ENCODE measurements at places on chromosomes 6 and 20.
A peak's percentile ranks its signal among the peaks of the same experiment; 100 is the strongest.

DNA sequence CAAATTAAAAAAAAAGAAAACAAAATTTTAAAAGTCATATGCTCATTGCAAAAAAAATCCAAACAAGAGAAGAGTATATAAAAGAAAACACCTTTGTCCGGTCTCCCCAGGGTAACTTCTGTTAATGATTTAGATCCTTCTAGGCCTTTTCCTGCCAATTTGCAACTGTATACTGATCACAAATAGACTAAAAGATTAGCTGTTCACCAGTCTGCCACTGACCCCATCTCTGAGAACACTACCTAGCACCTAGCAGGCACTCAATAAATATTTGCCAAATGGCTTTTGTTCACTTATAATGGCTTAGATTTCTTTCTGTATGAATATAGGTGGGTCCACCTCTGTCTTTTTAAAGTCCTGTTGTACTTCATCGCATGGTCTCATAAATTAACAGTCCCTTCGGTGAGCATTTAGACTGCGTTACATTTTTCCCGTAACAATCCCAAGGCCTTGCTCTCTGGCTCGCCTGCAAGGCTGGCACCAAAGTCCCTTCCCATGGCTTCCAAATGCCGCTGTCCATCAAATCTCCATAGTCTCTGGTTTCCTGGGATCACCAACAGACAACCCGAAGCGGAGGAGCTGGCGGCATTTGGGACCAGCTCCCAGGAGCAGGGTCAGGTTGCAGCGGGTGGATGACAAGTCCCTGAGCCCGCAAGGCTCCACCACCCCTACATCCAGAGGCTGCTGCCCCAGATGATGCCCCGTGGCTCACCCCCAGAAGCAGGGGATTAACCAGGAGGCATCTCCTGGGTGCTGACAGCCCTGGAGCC lies 11.8 kb downstream of the JPH2 start:
- no peak for DNase-seq

- peak; percentile 39 for DNase-seq
Measured at GRCh38 chr6:34027445-34027936, 118.4 kb downstream of the GRM4 start.

DNA sequence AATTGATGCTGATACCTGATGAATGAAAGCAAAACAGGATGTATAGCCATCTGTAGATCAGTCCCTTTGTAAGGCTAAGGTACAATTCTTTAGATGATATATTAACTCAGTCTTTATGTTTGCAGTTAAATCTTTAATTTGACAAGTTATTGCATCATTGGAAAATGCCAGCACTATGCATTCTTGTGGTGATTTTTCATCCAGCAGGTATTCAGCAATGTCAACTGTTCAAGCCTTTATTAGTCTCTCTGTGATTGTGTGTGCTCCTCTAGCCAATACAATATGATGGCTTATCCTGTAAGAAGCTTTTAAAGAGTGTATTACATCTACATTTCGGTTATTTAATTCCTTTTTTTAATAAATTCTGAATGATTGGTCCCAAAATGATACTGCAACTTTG lies 34.3 kb downstream of the HLA-DMB start:
- no peak for DNase-seq

DNA sequence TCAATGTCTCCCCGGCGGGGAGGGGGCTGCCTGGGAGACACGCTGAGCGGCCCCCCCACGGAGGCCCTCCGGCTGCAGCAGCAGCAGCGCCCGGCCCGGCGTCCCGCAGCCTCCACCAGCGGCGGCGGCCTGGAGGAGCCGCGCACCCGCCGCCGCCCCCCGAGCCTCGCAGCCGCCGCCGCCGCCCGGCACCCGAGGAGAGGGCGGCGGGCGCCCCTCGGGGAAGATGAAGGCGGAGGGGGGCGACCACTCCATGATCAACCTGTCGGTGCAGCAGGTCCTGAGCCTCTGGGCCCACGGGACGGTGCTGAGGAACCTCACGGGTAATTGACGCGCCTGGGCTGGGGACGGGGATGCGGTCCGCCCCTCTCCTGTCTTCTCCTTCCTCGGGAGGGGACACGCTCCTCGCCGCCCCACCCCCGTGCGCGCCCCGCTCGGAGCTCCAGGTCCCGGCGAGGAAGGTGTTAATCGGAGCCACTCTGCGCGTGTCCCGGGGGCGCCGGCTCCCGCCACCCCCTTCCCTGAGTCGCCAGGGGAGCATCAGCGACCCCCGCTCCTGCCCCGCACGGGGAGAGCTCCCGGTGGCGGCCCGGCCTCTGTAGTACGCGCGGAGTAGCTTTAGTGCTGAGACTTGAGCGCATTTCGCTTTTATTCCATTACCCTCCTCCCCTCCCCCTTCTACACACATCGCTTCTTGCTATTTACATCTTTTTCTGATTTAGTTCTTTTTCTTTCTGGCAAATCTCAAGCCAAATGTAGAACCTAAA lies 686 bp downstream of the TMEM170B start:
- DNase-seq, result peak; percentile 72

DNA sequence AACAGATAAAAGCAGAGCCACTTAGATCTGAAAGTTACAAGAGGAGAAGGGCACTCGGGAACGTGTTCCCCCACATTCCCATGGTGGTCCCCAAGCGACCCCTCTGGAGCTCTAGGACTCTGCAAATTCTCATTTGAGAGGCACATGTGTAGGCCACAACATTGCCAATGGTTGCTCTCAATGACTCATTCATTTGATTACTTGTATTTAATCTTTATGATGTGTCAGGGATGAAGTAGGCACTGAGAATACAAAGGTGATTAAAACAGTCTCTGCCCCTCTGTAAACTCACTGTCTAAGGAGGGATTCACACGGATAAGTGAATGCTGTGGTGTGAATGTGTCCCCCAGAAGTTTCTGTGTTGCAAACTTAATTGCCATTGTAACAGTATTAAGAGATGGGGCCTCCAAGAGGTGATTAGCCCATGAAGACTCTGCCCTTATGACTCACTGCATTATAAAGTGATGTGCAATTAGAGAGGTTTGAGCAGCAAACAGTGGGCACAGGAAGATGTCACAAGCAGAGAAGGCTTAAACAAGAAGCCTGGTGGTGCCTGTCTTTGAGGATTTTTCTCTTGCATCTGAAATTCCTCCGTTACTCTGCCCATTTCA lies 34.0 kb upstream of the TRAM2 start:
- DNase-seq, result no peak

- no peak for DNase-seq
Measured at GRCh38 chr6:126795161-126795560, 323.3 kb upstream of the RSPO3 start.

GRCh38 chr6:170279426-170279825 lies 11.5 kb downstream of the DLL1 start:
- no peak for DNase-seq

DNA sequence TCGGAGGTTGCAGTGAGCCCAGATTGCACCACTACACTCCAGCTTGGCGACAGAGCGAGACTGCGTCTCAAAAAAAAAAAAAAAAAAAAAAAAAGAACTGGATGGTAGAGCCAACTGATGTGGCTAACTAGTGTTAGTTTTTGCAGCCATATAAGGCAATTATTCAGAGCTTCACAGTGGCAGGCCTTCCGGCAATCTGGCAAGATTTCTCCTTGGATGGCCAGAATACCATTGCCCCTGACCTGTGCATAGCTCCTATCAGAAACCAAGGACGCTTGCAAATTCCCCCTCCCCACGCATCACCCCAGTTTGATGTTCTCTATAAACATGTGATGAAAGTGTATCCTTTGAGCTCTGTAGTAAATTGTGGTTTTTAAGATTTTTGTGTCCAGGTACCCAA lies 127.0 kb downstream of the RNF144B start:
- no peak for DNase-seq

DNA sequence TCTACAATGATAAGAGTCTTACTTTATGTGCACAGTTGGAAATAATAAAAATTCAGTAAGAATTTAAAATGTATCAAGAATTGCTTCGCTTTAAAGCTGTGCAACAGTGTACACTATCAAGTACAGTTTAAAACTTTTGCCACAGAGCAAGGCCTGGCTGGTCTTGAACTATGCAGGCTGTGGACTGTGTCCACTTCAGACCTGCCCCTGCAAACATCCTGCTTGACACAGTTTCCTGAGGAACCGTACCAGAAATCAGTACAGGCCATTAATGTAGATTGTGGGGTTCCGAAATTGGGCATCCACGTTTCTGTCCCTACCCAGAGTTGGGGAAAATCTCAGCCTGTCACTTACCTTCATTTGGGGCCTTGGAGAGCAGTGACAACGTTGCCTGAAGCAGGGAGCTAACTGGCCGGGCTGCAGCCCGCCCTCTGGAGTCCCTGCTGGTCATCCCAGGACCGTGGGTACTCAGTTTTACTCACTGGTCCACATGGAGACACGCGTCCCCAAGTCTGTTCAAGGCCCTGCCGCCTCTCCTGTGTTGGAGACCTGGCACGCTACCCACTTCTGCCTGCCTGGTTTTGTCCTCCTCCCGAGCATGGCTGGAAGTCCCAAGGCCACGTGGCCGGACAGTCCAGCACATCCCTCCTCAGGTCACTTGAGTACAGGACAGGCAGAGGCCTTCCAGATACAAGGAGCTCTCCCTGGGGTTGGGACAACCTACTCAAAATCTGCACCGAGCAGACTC lies 8.4 kb downstream of the NINL start:
- DNase-seq, result no peak

GRCh38 chr20:51934301-51935002 lies 132.1 kb upstream of the SALL4 start:
- no peak for DNase-seq

GRCh38 chr20:47201074-47201730 lies 155.3 kb downstream of the ZMYND8 start:
- no peak for DNase-seq

- no peak for DNase-seq
Measured at GRCh38 chr6:98764373-98764911, 69.9 kb upstream of the POU3F2 start.

- DNase-seq, result peak; percentile 28
Measured at GRCh38 chr6:45946352-45946751, 69.3 kb downstream of the CLIC5 start.

- no peak for DNase-seq
Measured at GRCh38 chr6:9520417-9521151, 894.3 kb downstream of the TFAP2A start.

- DNase-seq, result no peak
Measured at GRCh38 chr6:105592329-105592728, 189.4 kb upstream of the PREP start.

DNA sequence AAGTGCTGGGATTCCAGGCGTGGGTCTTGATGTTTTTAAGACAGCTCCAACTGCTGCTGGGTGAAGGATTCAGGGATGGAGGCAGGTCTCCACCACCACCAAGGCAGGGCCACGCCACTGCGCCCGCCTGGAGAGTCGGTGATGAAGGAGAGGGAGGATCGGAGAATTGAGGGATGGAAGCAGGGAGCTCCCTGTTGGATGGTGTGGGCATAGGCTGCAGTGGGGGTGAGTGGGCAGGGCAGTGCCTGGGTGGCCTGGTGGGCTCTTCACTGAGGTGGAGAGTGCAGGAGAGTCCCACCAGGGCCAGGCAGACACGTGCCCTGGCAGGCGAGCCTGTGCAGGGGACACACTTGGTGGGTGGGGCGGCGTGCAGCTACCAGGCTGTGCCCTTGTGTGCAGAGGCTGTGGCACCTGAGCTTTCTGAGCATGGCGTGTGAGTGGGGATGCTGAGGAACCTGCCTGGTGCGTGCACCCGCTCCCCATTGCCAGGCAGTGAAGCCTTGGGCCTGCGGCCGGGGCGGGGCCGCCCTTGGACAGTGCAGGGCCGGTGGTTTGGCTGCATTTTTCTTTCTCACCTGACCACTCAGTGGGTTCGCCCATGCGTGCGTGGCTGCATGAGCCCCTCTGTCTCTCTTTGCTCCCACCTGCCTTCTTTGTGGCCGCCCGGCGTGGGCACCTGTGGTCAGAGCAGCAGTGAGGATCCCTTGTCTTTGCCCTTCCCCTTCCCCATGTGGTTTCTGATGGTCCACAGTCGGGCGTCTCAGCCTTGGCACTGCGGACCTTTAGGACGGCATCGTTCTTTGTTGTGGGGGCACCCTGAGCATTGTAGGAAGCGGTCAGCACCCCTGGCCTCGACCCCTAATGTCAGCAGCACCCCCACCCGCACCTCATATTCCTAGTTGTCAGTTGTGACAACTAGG lies 11.3 kb downstream of the RBM38 start:
- no peak for DNase-seq

GRCh38 chr6:15575357-15576033 lies 87.3 kb downstream of the DTNBP1 start:
- peak; percentile 29 for DNase-seq

GRCh38 chr20:36856691-36857635 lies 19.0 kb upstream of the TLDC2 start:
- peak; percentile 75 for DNase-seq

- DNase-seq, result no peak
Measured at GRCh38 chr6:51868591-51869355, 218.6 kb downstream of the PKHD1 start.

DNA sequence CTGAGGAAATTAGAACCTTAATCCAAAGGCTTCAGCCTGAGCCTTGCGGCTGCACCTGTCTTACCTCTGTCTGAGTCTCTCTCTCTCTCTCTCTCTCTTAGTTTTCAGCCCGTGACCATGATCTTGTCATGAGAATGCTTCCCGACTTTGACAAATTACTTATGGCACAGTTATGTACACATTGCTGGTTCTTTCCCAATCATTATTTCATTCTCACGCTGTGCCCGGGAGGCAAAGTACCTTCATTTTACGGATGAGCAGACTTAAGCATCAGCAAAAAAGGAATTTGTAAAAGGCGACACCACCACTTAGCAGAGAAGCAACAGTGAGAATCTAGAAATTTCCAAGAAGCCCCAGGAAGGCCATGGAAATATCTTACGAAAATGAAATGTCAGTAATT lies 54.6 kb downstream of the GMPR start:
- no peak for DNase-seq

- peak; percentile 27 for DNase-seq
Measured at GRCh38 chr6:132188556-132189264, 212.6 kb downstream of the MOXD1 start.

GRCh38 chr20:33636776-33637175 lies 25.4 kb upstream of the C20orf144 start:
- DNase-seq, result no peak

DNA sequence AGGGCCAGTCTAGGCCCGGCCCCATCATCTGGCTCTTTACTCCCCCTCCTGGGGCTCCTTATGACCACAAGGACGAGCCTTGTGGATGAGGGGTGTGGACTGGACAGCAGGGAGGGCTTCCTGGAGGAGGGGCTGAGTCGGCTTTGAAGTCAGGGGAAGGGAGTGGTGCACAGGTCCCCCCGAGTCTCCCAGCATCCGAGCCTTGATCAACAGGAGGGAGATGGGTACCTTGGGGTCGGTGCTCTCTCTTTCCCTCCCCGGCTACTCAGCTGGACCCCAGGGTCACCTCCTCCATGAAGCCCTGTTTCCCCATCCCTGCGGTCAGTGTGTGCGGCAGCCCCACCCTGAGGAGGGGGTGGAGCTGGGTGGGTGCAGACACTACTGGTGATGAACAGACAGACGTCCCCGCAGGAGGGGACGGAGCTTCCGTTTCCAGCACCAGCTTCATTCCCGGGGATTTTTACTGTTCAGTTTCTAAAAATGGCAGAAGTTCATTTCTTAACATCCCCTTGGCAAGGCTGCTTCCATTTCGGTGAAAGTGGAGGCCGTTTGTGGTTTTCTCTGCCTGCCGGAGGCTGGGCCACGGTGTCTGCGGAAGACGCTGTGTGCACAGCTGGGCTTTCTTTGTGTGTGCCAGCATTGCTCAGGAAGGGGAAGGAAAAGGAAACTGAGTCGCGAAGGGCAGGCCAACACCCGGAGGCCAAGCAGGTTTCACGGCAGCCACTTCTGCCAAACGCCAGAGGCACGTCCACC lies 19.6 kb downstream of the NTSR1 start:
- peak; percentile 90 for DNase-seq

GRCh38 chr6:69915346-69915745 lies 49.0 kb downstream of the COL19A1 start:
- DNase-seq, result no peak

GRCh38 chr20:44738813-44739477 lies 6.7 kb upstream of the KCNK15 start:
- DNase-seq, result peak; percentile 43

GRCh38 chr20:13183005-13183404 lies 38.1 kb upstream of the ISM1 start:
- DNase-seq, result no peak
